ENCODE measurements at places on chromosomes 6 and 20.

DNA sequence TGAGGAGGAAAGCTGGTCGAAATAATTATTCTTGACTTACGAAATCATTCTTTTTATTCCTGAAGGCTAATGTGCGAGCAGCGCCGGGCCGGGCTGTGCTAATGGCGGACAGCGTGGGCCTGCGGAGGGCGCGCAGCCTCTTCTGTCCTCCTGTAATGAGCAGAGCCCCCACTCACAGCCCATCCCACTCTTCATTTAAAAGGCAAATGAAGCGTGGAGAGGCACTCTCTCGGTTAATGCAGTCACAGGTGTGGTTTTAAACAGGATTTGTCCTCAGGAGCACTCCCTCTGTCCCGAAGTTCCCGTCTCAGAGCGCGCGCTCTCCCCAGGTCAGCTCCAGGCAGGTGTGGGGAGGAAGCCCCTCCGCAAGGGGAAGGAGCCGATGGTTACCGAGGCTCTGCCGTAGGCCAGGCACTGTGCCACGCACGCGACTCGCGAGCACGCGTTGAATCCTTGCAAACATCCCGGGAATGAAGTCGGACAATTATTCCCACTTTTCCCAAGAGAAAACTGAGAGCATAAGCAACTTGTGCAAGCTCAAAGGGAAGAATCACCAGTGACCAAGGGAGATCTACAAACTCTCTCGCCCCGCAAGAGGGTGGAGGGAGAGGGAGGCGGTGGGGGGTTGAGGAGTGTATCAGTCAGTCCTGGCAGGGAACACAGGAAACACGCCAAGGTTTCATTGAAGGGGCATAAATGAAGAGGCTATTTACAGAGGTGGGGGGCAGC lies 35.5 kb upstream of the ZFAND3 start:
- no peak for DNase-seq

DNA sequence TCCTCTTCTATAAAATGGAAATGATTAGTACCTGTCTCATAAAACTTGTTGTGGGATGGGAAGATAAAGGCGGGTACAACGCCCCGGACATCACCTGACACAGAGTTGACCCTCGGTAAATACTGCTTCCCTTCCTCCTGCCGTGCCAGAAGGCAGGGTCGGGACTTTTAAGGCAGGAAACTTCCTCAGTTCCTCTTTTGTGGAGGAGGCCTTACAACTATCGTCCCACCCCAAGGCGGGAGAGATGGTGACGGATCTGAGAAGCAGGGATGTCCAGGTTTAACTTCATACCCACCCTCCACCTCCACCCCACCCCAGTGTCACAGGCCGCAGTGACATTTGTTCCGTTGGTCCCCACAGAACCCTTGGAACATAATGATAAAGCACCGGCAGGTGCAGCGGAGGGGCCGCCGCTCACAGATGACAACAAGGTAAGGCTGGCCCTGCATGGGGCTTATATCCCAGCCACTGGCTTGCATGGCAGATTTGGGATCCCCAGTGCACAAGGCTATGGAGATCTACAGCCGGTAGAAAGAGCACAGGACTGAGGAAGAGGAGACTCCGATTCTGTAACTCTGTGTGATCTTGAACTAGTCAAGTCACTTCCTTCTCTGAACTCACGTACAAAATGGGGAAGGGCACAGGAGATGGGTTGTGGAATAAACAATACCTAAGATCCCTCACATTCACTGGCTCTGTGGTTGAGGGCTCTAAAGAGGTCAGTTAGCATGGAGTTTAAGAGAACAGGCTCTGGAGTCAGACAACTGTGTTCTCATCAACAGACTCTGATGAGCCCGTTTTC lies 764 bp downstream of the DNTTIP1 start:
- no peak for DNase-seq

- DNase-seq, result no peak
Observed at GRCh38 chr6:128806261-128806660, 76.7 kb upstream of the LAMA2 start.

- no peak for DNase-seq
Observed at GRCh38 chr6:60991427-60992028, 1294.5 kb downstream of the KHDRBS2 start.

- DNase-seq, result no peak
Observed at GRCh38 chr6:90907931-90908655, 321.2 kb upstream of the MAP3K7 start.

GRCh38 chr6:130632277-130632676 lies 194.9 kb upstream of the SMLR1 start:
- no peak for DNase-seq

DNA sequence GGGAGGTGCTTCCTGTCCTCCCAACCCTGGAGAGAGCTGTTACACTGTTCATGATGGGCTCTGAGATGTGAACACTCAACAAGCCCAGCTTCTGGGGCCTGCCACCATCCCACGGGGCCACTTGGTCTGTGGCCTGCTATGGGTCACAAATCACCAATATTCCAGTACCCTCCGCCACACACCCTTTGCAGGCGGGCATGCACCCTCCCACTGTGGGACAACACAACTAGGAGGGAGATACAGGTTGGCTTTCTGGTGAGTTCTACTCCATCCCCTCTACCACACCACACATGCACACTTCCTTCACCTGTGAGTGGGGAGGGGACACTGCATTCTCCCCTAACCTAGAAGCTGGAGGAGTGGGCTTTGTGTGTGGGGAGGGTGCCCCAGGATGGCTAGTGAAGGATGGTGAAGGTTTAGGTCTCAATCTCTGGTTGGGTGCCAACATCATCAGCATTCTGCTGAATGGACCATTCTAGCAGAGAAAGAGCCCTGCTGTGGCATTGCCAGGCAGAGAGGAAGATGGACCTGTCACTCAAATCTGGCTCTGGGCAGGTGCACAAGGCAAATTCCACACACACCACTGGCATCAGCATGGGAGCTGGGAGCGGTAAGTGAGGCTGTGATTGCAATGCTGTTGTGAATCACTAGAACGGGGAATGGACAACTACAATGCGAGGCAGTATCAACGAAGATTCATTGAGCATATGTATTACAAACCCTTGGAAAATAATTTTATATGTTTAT lies 175.1 kb downstream of the THBS2 start:
- no peak for DNase-seq

DNA sequence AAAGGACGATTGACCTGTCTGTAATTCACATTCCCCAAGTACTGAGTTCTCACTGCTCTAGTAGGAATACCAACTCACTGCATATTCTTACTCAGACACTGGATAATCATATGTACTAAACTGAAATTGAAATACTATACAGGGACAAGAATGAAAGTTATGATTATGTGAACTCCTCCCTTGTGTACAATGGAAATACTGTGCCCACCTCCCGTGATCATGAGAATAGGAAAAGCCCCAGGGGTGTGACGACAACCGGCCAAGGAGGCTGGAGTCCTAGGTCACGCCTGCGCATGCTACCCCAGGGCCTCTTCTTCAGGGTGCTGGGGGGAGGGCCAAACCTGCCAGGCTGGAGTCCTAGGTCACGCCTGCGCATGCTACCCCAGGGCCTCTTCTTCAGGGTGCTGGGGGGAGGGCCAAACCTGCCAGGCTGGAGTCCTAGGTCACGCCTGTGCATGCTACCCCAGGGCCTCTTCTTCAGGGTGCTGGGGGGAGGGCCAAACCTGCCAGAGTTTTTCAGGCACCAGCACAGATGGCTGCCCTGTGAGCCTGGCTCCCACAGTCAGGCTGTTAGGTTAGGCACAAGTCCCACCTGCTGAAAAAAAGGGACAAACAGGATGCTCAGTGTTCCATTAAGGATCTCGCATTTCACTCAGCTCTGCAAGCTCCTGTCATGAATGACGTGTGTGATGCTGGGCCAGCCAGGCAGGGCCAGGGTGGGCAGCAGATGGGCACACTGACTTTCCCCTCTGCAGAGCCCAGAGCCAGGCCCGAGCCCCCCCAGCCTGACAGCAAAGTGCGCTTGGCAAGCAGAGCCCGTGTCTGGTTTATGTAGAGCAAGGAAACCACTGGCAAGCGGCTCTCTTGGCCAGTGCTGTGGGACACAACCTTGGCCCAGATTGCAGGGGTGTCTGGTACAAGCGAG lies 107.7 kb downstream of the FOXF2 start:
- DNase-seq, result no peak

- no peak for DNase-seq
Observed at GRCh38 chr20:13102694-13103093, 93.9 kb downstream of the SPTLC3 start.

- DNase-seq, result no peak
Observed at GRCh38 chr6:137133122-137133521, 40.3 kb downstream of the IL22RA2 start.

DNA sequence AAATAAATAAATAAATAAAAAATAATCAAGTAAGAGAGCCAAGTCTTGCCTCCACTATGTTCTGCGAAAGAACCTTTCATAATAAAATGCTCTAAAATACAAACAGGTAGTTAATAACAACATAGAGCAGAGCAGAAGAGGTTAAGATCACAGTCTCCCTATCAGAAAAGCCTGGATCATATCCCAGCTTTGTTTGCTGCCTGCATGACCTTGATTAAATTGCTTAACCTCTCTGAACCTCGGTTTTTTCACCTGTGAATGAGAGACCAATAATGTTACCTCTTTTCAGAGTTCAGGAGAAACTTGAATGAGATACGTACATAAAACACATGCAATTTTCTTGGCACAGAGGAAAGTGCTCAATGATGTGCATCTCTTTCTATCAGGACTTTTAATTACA lies 44.4 kb downstream of the ARHGAP18 start:
- DNase-seq, result no peak

GRCh38 chr6:39239527-39240154 lies 10.4 kb upstream of the KCNK5 start:
- DNase-seq, result no peak

DNA sequence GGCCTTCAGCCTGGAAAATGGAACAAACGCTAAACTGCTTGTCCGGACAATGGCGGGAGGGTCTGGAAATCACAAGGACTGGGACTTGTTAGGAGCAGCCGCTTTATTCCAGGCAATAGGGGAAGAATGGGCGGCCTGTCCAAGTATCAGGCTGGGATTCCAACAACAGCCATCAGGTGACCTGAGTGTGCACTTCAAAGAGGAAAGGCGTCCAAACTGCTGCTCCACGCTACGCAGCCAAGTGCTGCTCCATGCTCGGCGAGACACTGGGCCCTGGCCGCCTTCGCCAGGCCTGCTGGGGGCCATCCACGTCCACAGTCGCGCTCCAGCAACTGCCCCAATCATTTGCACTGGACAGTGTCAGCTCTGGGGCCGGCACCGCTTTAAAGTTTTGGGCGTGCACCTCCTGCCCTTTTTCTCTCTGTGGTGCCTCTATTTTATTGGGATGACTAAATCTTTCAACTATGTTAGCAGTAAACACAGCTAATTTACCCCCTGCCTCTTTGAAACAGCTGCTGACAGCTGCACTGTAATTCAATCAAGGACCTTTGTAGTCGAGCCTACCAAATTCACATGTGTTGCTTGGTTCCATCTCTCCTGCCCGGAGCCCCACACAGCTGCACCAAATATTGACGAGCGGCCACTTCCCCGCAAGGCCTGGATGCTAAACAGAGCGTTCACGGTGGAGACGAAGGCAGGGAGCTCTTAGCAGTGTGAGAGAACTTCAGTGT lies 98.3 kb downstream of the BMP7 start:
- DNase-seq, result no peak

GRCh38 chr6:29617782-29618554 lies 15.0 kb downstream of the GABBR1 start:
- no peak for DNase-seq

GRCh38 chr6:98847779-98848538 lies 13.6 kb downstream of the POU3F2 start:
- no peak for DNase-seq

DNA sequence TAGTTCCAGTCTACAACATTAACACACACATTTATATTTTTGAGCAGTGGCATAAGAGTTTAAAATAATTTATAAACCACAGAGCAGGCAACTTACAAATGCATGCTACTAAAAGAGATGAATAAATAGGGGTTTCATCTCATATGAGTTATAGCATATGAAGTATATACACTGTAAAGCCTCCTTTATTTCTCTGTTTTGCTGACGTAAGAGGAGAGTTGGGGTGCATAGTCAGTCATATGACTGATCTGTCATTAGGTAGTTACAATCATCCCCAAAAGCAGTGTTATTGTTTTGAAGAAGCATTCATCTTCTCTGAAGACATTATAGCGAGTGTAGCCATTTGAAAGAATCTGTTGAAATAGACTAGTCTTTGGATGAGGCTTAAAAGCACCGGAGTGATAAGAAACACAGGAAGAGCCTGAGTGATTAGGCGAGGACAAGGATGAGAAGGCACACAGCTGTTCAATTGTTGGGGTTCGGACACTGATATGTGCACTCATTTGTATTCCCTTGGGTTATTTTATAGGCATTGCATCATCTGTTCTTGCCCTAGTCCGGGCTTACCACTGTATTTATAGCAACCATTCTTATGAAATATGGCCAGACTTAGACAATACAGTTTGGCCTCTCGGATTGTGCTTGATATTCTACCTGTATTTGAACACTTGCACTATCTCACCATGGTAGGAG lies 325.7 kb downstream of the SAMD5 start:
- DNase-seq, result no peak

DNA sequence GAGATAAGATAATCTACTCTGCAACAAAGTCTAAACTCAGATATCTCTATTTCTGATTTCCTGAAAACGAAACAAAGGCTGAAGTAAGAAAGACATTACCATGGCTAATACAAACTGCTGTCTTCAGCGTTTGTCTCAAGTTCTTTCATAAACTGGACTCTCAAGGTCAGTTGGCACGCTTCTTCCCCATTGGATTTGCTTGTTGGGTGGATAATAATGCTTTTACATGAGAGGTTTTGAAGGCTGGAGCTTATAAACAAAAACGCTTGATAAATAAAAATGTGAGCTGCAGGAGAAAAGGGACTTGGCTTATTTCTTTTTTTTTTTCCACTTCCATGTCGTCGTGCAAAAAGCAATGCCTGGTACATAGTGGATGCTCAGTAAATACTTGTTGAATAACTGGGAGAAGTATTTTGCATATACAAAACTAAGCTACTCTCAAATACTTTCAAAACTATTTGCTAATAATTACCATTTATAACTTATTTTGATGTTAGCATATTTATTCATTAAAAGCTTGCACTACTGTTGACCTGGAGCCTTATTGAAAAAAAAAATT lies 65.7 kb upstream of the EEF1A1 start:
- DNase-seq, result no peak

DNA sequence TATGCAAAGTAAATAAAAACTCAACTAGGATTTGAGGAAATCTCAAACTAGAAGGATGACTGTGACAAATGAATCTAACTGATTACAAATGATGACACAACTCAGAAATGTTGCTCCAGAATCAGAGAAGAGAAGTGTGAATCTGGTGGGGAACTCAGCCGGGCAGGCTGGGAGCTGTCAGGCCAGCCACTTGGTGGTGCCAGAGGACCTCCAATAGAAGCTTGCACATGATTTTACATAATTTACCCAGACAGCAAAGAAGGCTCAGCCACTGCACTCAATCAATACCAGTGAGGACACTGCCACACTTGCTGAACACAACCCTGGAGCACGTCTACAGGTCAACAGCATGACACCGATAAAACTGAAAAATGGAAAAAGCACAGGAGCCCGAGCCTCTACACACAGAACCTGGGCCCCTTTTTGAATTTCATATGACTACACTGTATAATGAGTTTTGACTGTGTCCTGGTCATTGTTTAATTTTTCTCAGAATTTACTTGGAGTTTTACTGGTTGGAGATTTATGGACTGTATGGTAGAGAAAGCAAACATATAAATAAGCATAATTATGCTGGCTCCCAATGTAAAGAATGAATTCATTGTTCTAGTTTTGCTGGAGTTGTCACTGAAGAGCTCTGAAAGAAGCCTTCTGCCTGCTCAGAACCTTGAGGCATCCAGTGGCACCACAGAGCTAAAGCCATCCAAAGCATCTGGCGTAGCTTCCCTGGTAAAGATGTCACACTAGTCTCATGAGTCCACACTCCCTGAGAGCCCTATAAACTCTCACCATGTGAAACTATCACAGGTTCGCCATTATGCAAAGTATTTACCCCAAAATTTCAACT lies 296.5 kb downstream of the THBS2 start:
- DNase-seq, result no peak

Measured in activated CD8-positive, alpha-beta memory T cell treated with anti-CD3 and anti-CD28 coated beads for 1 hour (primary cell).